ENCODE measurements at places on chromosomes 16 and 17.

DNA sequence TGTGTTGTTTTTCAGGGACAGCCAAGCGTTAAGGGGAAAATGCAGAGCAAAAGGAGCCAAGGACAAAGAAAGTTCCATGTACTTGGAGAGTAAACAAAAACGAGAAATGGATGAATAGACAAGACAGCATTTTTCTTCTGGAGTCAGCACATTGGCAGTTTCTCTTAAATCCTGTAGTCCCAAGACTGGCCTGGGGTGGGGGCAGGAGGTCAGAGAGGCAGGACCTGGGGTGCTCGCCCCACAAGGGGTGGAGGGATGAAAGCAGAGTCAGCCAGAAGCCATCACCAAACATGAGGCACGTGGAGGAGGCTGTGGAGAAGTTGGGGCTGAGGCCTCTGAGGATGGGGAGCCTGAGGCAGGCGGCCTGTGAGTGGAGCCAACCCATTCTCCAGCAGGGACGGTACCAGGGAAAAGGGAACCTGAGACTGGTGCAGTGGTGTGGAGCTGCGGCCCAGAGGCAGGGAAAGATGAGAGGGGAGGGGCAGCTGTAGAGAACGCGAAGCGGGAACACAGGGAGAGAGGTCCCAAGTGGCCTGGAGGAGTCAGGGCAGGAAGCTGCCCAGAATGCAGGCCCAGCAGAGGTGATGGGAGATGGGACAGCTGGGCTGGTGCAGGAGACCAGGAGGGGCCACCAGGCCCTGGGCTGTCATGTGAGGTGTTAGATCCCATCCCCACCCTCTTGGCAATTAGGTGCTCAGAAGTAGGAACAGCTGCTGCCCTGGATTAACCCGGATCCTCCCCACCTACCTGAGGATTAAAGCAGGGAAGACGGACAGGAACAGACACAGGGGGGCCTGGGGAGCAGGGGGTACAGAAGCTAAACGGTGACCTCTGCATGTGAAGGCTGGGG lies 3.3 kb downstream of the TLCD3B start:
- no peak for DNase-seq

DNA sequence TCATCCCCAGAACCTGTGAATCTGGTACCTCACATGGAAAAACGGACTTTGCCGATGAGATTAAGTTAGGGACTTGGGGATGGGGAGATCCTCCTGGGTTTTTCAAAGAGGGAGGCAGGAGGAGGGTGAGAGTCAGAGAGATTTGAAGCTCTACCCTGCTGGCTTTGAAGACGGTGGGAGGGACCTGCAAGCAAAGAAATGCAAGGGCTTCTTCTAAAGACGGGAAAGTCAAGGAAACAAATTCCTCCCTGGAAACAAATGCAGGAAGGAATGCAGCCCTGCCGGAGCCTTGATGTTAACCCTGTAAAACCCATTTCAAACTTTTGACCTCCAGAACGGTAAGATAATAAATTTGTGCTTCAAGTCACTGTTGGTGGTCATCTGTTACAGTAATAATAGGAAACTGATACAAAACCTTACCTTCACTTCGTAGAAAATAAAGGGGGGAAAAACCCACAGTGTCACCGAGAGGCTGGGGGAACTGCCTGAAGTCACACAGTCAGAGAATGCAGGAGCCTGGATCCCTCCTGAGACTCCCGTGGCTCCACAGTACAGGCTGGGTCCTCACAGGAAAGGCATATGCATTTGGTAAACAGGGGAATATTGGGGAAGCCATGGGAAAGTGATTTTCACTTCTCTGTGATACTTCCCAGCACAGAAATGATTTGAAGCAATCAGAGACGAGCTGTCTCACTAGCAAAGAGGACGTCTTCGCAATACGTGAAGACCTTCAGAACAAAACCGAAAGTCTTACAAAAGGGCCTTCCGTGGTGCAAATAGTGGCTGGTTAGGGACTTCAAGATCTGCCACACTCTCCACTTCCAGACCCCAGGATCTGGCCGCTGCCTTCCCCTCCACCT lies 58.9 kb upstream of the CLEC3A start:
- no peak for DNase-seq

- no peak for DNase-seq
These were observed 10.6 kb upstream of the TERF2 start for GRCh38 chr16:69396187-69397061.

GRCh38 chr17:7748076-7748775 lies 30.7 kb downstream of the DNAH2 start:
- DNase-seq, result no peak

DNA sequence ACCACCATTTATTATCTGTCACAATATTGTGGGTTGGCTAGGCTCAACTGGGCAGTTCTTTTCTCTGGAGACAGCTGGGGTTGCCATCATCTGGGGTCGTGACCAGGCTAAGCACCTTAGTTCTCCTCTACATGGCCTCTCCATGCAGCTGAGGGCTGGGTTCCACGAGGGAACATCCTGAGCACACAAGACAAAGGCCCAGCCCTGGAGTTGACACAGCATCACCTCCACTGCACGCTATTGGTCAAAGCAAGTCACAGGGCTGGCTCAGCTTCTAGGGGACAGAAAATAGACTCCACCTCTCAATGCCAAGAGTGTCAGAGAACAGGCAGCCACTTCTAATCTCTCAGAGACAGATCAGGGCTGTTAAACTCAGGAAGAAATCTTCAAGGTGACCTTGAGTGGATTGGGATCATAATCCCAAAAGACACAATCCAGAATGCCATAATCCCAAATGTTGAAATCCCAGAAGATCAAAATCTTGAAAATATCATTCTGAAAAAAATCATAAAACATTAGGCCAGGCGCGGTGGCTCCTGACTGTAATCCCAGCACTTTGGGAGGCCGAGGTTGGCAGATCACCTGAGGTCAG lies 13.0 kb upstream of the USP10 start:
- DNase-seq, result no peak

GRCh38 chr17:77535892-77536291 lies 395.1 kb downstream of the SEC14L1 start:
- no peak for DNase-seq

DNA sequence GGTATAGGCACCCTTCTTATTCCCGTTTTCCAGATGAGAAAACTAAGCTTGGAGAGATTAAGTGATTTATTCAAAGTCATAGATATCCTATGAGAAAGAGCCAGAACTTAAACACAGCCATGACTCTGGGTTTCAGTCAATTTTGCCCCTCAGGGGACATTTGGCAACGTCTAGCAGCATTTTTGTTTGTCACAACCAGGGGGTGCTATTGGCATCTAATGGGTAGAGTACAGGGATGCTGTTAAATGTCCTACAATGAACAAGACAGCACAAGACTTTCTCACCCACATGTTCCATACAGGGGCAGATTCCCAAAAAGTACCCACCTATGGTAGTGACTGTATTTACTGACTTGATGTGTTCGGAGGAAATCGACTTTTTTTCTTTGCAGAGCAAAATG lies 4.8 kb upstream of the SHISA9 start:
- DNase-seq, result no peak

DNA sequence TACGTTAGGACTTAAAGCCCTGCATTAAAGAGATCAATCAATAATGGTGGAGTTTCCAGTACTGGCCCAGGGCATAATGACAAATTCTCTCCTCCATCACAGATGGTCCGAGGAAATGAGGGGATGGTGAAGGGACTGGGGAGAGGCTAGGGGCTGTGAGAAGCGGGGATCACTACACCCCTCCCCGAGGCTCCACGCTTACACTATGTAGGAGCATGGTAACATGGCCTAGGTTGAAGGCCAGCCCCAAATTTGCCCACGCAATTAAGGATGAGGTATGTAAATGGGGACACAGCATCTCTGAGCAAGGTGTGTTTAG lies 8.0 kb upstream of the AKTIP start:
- DNase-seq, result no peak

- DNase-seq, result no peak
These were observed 92.3 kb downstream of the PITPNC1 start for GRCh38 chr17:67469208-67469980.

DNA sequence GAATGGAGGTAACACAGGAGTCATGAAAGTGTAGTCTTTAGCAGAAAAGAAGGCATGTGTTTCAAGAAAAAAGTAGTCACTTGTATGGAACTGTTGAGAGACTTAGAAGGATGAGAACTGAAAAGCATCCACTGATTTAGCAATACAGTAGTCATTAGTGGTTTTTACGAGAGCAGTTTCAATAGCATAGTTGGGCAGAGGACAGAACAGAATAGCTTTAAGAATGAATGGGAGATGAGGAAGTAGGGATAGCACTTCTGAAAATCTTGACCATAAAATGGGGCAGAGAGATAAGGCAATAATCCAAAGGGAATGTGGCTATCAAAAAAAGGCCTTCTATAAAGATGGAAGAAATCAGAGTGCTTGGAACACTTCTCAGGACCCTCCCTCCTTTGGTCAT lies 64.8 kb upstream of the C17orf78 start:
- DNase-seq, result no peak

GRCh38 chr16:85391175-85391707 lies 221.9 kb upstream of the GSE1 start:
- no peak for DNase-seq

DNA sequence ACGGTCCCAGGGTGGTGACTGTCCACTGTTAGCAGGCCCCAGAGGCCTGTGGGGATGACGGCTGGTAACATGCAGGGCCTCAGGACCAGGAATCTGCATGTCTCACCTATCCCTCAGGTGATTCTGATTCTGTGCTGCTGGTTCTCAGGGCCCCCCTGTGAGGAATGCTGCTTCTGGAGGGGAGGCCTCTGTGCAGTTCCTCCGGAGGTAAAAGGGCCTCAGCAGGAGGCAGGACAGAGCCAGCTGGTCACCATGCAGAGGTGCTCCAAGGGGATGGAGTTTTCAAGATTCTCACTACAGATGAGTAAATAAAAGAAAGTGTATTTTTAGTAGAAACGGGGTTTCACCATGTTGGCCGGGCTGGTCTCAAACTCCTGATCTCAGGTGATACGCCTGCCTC lies 33.8 kb downstream of the CLEC16A start:
- no peak for DNase-seq

GRCh38 chr17:48754500-48755261 lies 26.1 kb upstream of the HOXB13 start:
- DNase-seq, result no peak

DNA sequence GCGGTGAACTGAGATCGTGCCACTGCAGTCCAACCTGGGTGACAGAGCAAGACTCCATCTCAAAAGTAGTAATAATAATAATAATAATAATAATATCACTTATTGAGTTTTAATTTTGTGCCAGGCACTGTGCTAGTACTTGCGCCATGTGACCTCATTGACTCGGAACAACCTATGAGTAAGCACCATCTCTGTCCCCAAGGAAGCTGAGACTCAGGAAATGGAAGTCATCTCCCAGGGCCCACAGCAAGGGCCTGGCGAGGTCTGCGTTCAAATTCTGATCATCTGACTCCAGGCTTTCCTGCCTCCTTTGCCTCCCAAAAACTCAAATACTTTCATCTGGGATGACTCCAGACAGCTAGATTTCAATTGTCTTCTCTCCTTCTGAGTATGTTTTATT lies 162.9 kb downstream of the SEC14L1 start:
- DNase-seq, result no peak

DNA sequence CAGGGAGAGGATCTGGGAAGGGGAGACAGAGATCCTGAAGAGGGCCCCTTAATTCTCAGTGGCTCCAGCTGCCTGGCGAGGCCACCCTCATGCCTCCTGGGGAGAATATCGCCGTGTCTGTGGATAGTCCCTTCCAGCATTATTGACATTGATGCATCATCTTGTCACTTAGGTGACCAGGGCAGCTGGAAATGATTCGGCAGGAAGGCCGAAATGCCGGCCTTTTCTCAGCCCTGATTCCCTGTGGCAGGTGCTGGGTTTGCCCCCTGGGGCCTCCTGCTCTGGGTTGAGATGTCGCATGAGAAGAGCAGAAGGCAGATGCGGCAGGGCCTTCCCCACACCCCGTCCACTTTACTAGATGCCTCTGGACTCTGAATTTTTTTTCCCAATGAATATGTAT lies 89.5 kb downstream of the RAP1GAP2 start:
- DNase-seq, result no peak

- no peak for DNase-seq
These were observed 287.8 kb upstream of the N4BP1 start for GRCh38 chr16:48897698-48898205.

- DNase-seq, result no peak
These were observed 44.7 kb upstream of the PRSS54 start for GRCh38 chr16:58339452-58339981.

DNA sequence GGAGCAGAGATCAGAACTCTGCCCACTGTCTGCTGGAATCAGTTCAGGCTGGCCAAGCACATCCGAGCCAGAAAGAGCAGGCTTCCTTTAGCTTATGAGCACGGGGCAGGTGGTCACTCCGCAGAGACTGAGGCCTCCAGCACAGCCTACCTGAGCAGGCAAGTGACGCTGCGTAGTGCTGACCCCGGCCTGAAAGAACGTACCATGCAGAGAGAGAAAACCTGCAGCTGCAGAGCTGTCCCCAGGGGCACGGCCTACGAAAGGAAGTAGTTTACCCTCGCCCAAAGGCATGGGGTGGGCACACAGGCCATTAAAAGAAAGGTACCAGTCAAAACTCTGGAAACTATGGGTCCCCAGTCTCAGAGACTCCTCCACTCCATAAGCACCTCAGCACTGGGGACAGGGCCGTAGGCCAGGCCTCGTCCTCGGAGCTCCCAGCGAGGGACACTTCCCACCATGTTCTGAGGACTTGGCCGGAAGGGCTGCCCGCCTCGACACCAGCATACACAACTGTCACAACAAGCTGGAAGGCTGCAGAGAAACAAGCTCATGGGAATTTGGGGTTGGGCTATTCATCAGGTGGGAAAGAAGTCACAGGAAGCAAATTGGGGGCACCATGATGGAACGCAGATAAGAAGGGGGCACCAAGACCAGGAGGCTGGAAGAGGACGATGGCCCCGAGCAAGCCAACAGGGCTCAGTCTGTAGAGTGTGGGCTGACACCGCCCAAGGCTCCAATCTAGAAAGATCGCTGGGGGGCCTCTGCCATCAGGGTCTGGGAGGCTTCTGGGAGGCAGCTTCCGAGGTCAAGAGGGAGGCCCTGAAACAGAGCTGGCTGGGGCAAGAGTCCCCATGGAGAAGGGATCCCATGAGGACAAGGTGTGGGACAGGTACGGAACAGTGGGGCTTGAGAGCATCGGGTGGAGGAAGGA lies 21.2 kb downstream of the MEAK7 start:
- DNase-seq, result peak; percentile 54

DNA sequence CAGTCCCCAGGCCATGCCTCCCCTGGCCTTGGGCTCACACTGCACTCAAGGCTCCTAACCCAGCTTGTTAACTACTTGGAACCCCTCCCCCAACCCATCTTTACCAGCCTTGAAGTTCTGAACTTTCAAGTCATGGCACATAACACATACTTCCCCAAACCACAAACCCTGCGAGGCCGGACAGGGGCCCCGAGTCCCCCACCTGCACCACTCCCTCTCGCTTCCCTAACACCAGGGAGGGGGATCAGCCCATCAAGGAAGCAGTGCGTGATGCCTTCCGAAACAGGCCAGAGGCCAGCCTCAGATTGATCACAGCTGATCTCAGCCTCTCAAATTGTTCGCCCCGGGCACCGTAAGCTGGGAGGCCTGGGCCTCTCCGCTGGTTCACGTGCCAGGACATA lies 3.0 kb upstream of the NLRC3 start:
- DNase-seq, result no peak

GRCh38 chr16:318628-319027 lies 33.9 kb downstream of the AXIN1 start:
- no peak for DNase-seq

Data from vagina (tissue), 2 donors.